ENCODE measurements at places on chromosomes 2 and 18. TPM values are rescaled to one million over a fixed set of nuclear protein-coding genes. Genes with fewer than 3 reads are reported as not detected.

GRCh38 chr2:45128580-45128997 lies 119.3 kb upstream of the SIX2 start:
- peak; percentile 76 for DNase-seq

DNA sequence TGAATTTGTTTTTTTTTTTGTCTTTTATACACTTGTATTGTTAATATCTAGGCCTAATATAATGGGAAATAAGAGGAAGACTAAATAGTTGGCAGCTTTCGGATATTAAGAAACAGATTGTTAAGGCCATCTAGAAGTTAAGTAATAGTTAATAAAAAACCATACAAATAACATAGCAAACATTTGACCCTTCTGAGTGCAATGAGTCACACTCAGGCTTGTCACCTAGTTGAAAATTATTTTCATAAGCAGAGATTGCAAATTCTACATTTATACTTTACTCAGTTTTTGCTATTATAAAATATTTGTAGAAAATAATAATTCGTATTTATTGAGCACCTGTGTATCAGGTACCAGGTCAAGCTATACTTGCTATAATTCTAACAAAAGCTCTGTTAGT lies 2.4 kb downstream of the NUP35 start:
- DNase-seq, result no peak

DNA sequence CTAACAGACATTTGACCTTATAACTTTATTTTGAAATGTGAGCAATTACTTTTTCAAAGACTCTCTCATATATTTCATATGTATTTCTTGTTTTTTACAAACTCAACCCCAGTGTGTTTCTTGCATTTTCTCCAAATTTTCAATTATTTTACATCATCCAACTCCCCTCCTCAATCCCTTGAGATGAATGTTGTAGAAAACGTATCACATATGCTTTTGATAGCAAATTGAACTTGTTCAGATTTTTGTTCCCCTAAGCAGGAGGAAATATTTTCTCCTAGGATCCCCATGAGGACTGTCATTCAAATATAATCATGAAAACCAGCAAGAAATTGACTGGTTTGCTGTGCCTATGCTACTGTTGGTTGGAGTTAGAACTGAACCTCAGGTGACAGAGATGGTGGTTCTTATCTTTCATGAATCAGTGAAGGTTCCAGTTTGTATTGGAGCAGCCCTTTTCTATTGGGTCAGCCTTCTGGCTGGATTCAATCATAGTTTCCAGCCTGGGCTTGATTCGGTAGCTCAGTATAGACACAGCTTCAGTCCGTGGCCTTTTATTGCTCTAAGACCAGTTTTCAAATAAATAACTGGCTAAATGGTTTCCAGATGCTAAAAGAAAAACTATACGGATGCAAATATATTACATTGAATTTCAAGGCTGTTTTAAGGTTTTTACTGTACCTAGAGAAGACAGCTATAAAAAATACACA lies 591.0 kb downstream of the EPHA4 start:
- no peak for DNase-seq

The TEKT4 gene
- not detected for total RNA-seq

The SKA1 gene
- 29.4 TPM for total RNA-seq

The CDH20 gene
- not detected for total RNA-seq
